ENCODE measurements at places on chromosomes 4 and X.
A peak's percentile ranks its signal among the peaks of the same experiment; 100 is the strongest.

- no peak for DNase-seq
These were observed 156.3 kb upstream of the RAI2 start for GRCh38 chrX:18017411-18017810.

DNA sequence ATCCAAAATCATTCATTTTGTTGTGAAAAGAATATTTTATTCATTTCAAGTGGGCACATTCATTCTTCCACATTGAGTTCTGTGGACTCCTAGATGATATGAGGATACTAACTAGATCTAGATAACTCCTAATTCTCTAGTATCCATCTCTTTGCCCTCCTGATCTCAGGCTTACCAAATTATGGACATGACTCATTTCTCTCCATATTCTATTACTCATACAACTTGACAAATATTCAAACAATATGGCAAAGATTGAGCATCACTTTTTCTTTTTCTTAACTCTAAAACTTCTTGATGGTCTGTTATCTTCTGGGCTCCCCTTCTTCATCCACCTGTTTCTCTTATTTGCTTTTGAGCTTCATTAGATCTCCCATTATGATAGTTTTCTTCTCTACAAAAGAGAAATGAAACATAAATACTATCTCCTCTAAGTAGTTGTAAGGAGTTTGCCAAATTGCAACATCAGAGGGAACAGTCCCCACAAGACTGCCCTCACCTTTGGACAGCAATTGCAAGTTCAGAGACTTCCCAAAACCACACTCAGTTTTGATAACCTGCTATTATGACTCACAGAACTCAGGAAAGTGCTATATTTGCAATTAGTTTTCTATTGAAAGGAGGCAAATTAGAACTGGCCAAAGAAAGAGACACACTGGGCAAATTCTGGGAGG, 422.9 kb downstream of the SPRY1 start:
- no peak for DNase-seq

DNA sequence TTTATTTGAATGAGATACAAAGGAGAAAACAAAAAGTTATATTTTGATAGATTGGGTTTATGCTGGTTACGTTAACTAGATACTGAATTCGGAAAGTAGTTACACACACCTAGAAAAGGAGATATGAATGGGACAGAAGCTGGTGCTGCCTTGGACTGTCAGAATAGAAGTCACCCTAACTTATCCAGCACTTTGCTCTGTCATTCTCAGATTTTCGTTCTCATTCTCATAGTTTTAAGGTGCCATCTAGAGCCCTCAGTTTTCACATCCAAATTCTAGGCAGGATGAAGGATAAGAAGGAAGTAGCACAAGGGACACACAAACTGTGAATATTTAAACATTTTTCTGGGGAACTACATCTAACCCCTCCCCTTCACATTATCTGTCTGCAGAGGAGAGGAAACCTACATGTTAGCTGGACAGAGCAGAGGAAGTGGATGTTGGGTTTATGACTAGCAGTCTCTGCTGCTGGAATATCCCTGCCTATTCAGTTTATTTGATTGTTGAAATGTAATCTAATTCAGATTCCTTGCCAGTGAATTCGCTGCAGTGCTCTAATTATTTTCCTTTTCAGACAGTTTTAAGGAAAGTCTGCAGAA, 521.9 kb downstream of the FAT4 start:
- no peak for DNase-seq

DNA sequence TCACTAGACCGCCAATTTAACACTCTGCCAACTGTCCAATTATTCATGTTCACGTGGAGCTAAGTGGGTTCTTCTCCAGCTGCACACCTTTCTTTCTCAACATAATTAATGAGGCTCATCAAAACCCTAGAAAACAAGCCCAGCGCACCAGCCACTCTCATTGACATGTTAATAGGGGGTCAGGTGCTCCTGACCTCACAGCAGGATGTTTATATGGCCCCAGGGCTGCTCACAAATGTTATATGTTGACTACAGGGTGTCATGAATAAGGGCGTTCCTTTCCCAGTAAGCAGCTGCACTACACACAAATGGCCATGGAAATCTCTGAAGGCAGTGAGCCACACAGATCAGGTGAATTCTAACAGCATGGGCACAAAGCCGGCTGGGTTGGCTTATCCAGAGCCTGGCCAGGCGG, 209.8 kb downstream of the MGST2 start:
- DNase-seq, result no peak

DNA sequence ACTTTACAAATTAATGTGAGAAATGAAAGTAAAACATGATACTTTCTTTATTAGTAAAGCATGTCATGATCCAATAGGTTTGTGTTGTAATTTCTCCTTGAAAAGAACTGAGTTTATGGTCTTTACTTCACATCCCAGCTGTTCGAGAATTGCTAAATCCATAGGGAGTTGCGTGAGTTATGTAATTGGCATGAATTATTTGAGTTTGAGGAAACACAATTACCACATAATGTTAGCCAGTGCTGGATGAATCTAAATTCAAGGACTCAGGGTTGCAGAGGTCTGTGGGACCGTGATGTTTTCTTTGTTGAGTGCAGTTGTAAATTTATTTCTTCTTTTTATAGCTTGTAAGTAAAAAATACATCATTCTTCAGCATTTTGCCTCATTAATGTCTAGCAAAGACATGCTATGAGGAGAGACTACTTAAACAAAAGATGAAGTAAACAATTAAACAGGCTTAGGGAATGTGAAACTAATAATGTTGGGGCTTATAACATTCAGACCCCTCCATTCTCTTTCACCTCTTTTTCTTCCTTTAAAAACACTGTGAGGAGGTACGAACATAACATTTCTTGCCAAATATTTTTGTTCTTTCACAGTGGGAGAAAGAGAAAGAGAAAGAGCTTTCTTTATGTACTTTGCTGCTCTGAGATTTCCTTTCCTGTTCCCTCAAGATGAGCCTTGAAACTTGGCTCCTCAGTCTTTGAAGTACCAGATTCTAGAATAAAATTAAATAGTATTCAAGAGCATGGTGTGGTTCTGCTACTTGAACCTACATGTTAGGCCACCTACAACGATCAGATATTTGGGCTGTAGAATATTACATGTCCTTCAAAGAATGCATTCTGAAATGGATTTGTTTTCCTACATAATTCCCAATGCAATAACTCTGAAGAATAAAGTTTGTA, 159.6 kb upstream of the ANK2 start:
- peak; percentile 45 for DNase-seq

DNA sequence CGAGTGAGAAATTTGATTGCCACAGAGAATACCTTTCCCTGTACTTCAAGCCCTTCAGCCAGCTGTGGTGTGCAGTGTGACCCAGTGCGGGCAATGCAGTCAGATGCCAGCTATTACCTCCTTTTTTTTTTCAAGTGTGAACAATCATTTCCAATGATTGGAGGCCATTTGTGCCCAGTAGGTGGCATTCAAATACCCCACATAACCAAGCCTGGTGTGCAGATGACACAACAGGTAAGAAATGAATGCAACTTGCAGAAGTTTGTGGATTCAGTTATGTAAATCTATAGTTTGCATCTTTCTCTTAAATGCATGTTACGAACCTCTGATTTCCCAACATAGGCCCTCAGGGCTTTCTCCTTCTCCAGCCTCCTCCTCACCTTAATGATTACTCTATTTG, 98.0 kb downstream of the CLCN4 start:
- DNase-seq, result no peak

DNA sequence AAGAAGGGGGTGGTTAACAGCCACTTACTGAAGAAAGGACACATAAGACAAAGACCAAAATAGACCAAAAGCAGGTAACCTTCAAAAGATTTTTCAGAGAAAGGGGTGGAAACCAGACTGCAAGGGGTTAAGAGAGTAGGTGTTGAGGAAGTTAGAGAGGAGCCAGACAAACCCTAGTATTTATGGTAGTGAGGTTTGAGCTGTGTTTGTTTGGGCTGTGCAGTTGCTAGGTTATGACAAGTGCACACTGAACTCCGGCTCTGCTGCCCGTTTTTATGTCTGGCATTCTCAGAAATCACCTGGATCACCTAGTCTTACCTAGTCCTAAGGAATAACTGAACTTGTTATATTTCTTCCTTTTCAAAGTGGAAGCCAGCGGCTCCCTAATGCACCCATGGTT, 22.9 kb upstream of the G3BP2 start:
- no peak for DNase-seq

- no peak for DNase-seq
These were observed 7.0 kb upstream of the ATP6AP2 start for GRCh38 chrX:40573763-40574162.

DNA sequence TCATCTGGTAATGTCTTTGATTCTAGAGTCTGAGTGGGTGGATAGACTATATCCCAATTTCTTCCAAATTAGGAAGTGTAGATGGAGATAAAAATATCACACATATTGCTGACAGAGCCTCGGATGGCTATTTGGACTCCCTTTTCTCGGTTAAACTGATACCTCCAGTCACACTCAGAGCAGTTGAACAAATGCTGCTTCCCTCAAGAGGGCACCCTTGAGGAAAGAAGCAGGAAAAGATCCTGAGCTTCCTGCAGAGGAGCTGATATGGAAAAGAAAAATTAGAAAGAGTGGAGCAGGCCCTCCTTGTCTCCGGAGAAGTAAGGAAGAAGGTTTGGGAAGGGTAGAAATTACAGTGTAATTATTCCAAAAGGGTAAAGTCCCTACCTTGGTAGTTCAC, 96.2 kb upstream of the CCSER1 start:
- DNase-seq, result no peak

DNA sequence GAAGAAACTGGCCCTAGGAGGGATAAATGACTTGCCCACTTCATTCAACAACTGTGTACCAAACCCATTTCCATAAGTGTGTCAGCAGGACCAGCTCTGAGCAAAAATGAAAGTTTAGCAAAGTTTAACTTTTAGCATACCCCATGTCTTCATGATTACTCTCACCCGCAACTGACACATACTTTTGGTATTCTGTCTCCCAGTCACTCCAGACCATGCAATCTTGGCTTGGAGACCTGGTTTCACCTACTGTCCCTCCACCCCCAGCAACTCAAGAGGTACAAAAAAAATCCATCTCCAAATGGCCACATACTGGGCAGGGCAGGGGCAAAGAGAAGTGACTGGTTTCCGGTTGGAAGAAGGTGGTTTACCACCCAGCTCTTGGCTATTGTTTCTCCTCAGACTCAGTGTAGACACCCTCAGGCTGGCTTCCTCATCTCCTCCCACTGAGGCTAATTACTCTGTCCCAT, 79.8 kb downstream of the RLIM start:
- no peak for DNase-seq

DNA sequence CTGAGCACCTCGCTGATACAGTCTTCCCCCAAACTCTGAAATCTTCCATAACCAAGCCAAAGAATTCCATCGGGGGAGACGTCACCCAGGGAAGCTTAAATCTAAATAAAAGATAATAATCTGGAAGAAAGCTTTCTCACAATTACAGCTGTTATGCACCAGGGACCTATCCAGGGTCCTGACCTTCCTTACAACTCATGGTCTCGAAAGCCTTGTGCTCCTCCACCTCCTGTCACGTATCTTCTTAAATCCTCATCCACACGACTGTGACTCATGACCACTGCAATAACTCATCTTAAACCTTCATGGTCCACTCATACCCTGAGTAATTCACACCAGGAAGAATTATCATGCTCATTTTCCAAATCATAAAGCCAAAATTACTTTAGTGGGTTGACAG, 166.8 kb upstream of the FRG1 start:
- no peak for DNase-seq

DNA sequence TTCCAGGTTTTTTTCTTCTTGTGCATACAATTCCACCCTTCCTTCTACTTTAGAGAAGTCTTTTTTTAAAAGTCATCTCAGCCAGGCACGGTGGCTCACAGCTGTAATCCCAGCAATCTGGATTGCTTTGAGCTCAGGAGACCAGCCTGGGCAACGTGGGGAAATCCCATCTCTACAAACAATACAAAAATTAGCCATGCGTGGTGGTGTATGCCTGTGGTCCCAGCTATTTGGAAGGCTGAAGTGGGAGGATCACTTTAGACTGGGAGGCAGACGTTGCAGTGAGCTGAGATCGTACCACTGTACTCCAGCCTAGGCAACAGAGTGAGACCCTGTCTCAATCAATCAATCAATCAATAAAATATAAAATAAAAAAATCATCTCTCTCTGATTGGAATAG, 14.8 kb downstream of the ELOVL6 start:
- DNase-seq, result no peak

GRCh38 chr4:177400030-177400429, 42.2 kb downstream of the AGA start:
- no peak for DNase-seq

- no peak for DNase-seq
These were observed 248.6 kb upstream of the JADE1 start for GRCh38 chr4:128560754-128561495.

DNA sequence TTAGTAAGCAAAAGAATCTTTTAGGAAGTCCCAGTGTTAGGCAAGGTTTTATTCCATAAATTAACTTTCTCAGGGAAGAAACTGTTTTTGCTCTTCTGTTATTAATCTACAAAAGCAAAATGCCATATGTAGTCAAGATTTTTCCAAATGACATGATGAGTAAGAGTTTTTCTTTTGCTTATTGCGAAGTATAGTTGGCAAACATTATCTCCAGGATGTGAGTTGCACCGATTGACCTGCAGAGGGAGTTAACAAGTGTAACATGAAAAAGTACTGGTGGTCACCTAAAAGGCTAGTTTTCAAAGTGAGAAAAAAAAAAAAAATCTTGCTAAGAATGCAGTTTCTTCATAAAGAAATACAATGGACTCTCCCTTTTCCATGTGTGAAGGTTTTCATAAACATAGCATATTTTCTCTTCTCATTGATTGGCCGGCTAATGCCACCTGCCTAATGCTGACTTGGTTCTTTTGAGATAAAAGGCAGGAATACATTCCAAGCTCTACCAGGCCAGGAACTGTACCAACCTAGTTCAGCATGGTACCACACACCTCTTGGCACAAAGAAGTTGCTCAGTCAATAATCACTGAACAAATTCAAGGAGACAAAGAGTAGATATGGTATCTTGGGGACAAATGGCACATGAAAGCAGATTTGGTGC, 100.2 kb downstream of the LNX1 start:
- peak; percentile 61 for DNase-seq

GRCh38 chr4:7460566-7460965, 25.8 kb upstream of the PSAPL1 start:
- DNase-seq, result no peak

GRCh38 chrX:134671294-134671693, 13.0 kb upstream of the PLAC1 start:
- DNase-seq, result no peak

DNA sequence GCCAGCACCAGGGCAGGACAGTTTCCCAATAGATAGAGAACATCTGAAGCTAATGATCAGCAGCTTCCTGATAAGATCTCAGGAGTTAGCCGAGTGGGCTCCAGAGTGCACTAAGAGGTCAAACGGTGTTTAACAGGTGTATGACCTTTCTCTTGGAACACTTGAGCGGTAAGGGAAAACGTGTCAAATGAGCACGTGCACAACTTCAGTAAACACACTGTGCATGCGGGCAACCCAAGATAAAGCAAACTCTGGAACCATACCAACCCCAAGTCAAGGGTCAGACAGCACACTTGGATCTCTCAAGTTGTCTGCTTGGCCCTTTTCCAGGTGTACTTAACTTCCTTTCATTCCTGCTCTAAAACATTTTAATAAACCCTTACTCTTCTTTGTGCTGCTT, 1941.5 kb upstream of the PCDH10 start:
- DNase-seq, result no peak

GRCh38 chr4:151906438-151906837, 145.6 kb upstream of the GATB start:
- no peak for DNase-seq
